ENCODE measurements at places on chromosomes 16 and 17.

- DNase-seq, result no peak
These were observed 24.5 kb downstream of the RCVRN start for GRCh38 chr17:9880582-9880999.

DNA sequence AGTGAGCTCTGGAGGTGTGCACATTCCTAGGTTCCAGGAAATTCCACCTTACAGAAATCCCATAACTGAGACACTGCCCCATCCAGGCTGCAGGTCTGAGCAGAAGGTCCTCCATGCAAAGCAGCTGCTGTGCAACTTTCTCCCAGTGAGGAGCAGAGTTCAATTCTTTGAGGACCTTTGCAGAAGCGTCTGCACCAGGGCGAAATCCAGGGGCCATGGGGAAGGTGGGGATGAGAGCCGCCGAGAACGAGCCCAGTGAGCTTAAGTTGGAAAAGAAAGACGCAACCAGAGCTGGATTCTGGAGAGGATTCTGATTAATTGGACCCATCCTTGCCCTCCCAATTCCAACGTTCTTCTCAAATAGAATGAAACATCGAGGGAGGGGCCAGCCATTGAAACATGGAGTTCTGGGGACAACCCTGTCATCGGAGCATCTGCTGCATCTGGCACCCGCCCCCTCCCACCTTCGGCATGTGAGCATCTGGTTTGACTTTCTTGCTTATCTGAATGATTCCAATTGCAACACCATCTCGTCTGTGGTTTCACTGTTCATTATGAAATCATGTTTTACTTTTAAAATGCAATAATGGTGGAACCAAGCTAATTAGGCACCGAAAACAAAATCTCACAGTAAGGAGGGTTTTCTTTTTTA is 190.6 kb upstream of the FOXF1 start:
- DNase-seq, result no peak

DNA sequence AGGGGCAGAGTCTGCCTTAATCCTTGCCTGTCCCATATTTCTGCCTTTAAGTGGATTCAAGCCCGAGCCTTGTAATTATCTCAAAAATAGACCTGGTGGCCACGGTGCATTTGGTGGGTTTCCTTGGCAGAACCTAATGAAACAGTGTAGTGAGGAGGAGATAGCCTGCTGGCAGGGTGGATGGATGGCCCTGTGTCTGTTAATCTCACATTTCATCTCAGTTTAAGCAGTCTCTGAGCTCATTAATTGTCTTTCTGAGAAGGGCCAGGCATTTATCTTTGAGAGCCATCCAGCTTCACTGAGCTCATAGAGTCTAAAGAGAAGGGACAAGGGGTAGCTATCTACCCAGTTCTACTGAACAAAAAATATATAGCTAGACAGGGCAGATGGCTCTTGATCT is 364.0 kb upstream of the EEF2KMT start:
- DNase-seq, result no peak

DNA sequence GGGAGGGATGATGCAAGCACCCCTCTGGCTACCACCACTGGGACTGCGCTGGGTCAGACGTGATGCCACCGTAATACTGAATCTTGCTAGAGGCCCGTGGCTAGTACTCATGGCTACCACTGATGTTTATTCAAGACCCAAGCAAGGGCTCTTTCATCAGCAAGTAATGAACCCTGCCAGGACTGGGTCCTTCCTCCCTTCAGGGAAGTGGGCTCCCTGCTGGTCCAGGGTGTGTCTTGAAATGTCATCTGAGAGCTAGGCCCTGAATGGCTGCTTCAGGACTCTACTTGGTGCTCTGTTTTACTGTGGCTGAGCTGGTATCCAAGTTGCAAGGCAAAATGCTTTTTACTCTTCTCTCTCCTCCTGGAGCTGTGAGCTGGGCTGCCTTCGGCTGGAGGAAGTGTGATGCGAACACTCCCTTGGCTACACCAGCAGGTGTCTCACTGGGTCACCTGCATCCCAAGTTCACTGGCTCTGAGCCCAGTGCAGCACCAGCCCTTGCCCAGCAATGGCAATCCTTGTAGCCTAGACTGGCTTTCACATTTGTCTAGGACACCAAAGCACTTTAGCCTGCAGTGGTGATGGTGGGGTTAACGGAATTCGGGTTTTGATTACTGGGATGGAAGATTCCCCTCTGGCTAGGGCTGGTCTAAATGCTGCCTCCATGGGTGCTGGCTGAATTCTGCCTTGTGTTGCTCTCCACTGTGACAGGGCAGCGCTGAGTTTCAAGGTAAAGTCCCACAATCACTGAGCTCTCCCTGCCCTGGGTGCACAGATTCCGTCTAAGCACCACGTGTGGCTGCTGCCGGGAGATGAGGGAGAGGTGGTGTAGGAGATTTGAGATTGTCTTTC is 98.6 kb downstream of the USP22 start:
- DNase-seq, result no peak

DNA sequence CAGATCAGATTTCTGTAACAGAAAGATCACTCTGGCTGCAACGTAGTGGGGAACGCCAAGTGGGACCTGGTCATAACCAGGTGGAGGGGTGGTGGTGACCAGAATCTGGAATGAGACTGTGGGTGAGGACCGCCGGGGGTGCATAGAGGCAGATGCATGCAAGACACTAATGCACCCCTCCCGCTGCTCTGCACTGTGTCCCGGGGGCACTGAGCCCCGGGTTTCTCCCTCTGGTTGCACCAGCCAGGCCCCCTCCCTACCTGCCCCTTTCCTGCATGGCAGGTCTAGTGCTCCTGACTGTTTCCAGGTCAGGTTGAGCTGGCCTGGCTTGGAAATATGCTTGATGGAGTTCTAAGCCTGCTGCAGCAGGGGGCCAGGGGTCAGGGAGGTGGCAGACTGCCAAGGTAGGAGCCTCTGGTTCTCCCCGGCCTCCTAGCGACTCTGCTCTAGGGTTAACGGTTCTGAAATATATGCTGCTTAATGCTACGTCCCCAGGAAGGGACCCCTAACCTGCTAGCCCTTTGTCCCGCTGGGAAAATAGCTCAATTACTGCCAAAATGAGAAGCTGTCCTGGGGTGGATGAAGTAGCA is 94.3 kb downstream of the SDK2 start:
- DNase-seq, result no peak

- no peak for DNase-seq
These were observed 43.6 kb downstream of the NFATC3 start for GRCh38 chr16:68128577-68129305.

DNA sequence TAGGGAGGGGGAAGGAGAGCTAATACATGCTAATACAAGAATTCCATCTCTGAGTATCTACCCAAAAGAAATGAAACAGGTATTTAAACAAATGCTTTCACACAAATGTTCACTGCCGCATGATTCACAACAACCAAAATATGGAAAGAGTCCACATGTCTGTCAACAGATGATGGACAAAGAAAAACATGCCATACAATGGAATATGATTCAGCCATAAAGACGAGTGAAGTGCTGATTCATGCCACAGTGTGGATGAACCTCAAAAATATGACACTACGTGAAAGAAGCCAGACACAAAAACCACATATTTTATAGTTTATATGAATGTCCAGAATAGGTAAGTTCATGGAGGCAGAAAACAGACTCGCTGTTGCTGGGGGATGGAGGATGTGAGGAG is 321.4 kb downstream of the FOXL1 start:
- DNase-seq, result no peak

DNA sequence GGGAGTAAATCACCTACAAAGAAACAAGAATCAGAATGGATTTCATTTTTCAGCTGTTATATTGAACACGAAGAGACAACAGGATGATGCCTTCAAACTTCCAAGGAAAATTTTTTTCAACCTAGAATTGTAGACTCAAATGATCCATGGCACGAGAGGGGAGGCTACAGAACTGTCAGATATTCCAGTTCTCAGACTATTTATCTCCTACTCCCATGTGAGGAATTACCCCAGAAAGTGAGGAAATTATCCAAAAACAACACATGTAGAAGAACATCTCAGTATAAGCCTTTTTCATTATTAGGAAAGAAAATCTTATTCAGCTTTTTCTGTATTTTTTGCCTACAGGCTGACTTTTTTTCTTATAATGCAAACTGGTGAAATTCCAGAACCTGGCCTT is 5.5 kb upstream of the ASGR2 start:
- DNase-seq, result no peak

DNA sequence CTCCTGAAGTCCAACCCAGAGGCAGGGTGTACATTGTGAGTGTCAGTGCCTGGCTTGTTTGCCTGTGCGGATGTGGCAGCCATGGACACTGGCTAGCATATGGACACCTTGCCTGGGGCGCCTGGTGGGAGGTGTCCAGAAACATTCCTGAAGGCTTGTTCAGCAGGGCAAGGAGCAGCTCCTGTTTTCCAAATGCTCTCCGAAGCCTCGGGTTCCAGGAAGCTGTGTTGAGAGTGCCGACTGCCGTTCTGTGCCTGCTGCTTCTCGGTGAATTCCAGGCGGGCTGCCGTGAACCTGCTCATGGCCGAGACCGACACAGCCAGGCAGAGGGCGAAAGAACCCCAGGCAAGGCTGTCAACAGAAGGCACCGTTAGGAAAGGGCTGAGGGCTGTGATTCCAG is 10.9 kb upstream of the DHRS7C start:
- DNase-seq, result no peak

- no peak for DNase-seq
These were observed 25.9 kb upstream of the FAAP100 start for GRCh38 chr17:81578038-81578441.

DNA sequence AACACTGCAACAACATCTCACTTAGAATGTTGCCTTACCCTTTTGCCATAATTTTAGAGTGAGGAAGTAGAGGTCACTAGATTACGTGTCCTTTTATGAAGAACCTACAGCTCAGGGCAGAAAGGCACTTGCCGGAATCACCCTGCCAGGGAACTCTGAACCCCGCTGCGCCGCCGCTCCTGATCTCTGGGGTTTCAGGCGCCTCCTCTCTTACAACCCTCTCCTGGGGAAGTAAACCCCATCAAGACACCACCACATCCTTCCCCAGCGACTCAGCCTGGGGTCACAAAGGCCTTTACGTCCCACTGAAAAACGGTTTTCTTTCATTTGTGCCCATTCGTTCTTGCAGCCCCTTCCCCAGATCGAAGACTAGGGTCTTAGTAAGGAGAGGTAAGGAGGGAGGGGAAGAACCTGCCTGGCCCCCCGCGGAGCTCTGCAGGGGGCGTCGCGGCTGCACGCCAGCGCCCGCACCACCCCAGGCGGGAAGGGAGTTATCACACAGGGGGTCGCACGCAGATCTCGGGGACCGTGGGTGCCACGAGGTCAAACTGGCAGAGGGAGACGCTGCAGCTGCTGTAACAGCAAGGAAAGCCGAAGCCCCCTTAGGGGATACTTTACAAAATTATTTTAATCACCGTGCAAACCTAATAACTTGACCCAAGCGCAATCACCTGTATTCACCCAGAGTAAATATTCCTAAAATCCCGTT is 1.0 kb upstream of the HLF start:
- DNase-seq, result no peak

DNA sequence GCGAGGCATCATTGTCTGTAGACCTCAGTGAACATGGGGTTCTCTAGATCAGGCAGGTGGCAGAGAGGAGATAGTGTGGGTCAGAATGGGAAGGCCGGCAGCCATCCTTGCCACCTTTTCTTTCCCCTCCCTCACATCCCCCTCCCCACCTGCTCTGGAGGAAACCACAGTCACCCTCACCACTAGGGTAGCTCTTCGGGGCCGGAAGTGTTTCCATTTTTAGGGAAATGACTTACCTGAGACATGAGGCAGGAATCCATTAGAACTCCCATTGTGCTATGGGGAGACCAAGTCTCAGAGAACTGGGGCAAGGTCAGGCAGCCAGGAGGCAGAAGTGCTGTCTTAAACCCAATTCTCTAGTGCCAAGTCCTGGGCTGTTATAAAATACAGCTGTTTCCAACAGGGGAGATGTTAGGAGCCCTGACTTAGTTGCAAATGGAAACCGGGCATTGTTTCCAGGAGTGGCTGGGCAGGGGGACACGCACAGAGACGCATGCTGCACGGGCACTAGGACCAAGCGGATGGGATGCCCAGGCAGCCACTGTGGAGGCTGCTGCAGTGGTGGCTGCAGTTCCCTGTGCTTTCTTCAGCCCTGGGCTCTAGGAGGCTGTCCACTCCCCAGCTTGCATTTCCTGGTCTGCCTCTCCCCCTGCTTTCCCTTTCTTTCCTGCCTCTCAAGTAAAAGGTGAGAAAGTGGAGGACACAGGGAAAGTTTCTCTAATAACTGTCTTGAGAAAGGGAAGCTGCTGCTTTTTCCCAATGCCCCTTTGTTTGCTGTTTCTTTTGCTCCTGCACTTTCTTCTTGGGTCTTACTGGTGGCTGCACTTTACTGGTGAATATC is 2.8 kb downstream of the HAS3 start:
- no peak for DNase-seq

- DNase-seq, result no peak
These were observed 18.4 kb downstream of the ARHGAP17 start for GRCh38 chr16:24996731-24997130.

GRCh38 chr17:57097832-57098421 is 12.9 kb downstream of the AKAP1 start:
- no peak for DNase-seq

DNA sequence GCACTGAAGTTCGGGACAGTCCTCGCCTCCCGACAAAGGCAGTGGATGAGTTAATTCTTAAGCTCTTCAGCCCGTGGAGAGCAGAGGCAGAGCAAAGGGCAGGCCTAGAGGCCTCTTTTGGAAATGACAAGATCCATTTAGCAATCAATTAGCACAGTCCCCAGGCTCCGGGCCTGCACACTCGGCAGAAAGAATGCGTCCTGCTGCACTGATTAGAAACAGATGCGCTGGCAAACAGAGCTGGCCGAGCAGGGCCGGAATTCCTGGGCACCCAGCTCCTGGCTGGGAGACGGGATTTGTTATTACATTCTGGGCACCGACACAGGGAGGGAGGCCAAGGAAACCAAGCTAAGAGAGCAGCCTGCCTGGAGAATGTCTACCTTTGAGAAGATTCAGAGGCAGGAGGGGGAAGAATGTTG is 162.9 kb downstream of the COPRS start:
- DNase-seq, result no peak

- DNase-seq, result no peak
These were observed 5.2 kb upstream of the CDH8 start for GRCh38 chr16:62041401-62041800.

GRCh38 chr17:19448341-19449268 is 37.6 kb downstream of the RNF112 start:
- DNase-seq, result no peak
